Left lung (tissue), 14 donors: ENCODE measurements at places on chromosomes 1 and 21.

DNA sequence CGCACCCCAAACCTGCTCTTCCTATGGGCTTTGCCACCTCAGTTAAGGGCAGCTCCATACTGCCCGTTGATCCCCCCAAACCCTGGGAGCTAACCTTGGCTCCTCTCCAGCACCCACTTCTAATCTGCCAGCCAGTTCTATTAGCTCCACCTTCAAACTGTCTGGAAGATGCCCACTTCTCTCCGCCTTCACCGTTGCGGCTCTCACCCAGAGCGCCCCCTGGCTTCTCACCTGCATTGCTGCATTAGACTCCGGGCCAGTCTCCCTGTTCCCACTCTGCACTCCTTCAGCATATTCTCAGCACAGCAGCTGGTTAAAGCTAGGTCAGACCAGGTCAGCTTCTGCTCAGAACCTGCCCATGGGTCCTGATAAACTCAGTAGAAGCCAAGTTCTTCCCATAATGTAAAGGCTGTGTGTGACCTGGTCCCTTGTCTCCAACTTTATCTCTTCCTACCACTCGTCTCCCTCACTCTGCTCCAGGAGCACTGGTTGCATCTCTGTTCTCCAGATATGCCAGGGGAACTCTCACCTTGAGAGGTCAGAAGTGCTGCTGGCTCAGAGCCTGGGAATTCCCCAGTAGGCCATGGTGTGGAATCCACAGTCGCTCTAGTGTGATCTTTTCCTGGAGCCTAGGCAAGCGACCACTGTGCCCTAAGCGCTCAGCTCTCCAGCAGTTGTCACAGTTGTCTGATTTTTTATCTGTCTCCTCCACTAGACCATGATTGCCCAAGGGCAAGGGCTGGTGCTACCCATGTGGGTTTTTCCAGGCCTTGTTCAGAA lies 150.3 kb downstream of the HMGB4 start:
- no peaks in the 10 kb centered on the region for H3K4me1 ChIP-seq
- no peaks in the 10 kb centered on the region for H3K36me3 ChIP-seq
- H3K27me3 ChIP-seq = no peaks in the 10 kb centered on the region
- no peak overlapping the region for H3K27ac ChIP-seq
- DNase-seq = no peak

GRCh38 chr1:150406483-150406882 lies 42.5 kb downstream of the RPRD2 start:
- H3K27me3 ChIP-seq = no peaks in the 10 kb centered on the region
- no peaks in the 10 kb centered on the region for H3K36me3 ChIP-seq
- no peak overlapping the region for H3K4me3 ChIP-seq
- peaks cover 30% of the 10 kb centered on the region for H3K4me1 ChIP-seq
- no peak overlapping the region for H3K27ac ChIP-seq

GRCh38 chr1:174942547-174943255 lies 57.0 kb upstream of the CACYBP start:
- no peaks in the 10 kb centered on the region for H3K36me3 ChIP-seq
- H3K27me3 ChIP-seq = no peaks in the 10 kb centered on the region
- peak overlapping the region; percentile 29 for H3K27ac ChIP-seq
- H3K4me1 ChIP-seq = peaks cover 36% of the 10 kb centered on the region
- no peak overlapping the region for H3K4me3 ChIP-seq
- DNase-seq = peak; percentile 28

DNA sequence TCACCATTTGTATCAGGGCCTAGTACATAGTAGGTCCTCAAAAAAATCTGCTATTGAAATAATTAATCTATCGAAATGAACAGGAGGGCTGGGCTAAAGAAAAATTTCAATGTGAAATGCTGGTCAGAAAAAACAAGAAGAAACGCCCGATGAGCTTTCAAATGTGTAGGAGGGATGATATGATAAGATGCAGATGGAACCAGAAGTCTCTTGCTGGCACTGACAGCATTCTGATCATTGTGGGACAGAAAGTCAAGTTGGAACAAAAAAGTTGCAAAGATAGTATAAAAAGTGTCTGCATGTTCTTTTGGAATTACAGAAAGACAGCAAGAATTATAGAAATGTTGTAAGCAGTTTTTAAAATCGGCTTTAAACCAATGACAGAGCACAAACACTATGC lies 11.1 kb downstream of the G0S2 start:
- no peaks in the 10 kb centered on the region for H3K36me3 ChIP-seq
- H3K4me3 ChIP-seq = no peak overlapping the region
- peaks cover 5% of the 10 kb centered on the region for H3K4me1 ChIP-seq
- peaks cover 34% of the 10 kb centered on the region for H3K27me3 ChIP-seq
- DNase-seq = no peak

- H3K4me1 ChIP-seq = no peaks in the 10 kb centered on the region
- H3K27ac ChIP-seq = no peak overlapping the region
- no peaks in the 10 kb centered on the region for H3K36me3 ChIP-seq
- peaks cover 74% of the 10 kb centered on the region for H3K27me3 ChIP-seq
- H3K4me3 ChIP-seq = no peak overlapping the region
- no peak for DNase-seq
Measured at GRCh38 chr1:156616463-156616862, 2.8 kb upstream of the HAPLN2 start.

DNA sequence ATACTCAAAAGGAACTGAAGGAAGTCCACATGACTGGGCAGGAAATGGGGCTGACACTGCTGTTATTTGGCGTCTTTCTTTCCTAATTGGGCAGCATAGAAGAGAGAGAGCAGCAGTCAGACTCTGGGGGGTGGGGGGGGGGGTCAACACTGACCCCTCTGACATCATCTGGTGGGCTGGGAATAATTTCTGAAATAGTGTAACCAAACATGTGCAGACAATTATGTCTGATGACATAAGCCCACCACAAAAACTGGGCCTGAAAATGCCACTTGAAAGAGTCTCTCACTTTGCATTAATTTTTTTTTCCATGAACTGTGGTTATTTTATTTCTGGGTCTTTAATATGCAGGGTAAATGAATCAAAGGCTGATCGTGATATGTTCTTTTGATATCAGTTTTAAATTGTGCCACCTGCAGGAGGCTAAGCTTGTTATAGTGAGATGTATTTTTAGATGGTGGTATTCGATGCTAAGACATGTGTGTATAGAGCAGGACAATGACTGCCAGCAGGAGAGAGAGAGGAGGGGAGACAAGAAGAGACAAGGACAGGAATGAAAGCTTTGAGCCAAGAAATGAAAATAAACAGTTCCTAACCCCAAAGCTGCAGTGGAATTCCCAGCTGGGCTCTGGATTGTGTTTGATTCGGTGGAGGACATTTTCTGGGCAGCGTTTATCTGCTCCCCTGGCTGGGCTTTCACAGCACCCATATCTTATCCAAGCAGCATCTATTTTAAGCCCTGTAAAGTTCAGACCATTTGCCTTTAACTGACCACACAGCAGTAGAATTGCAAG lies 264.7 kb downstream of the PBX1 start:
- H3K4me3 ChIP-seq = no peak overlapping the region
- H3K27me3 ChIP-seq = no peaks in the 10 kb centered on the region
- H3K4me1 ChIP-seq = no peaks in the 10 kb centered on the region
- no peak overlapping the region for H3K27ac ChIP-seq
- peak; percentile 44 for DNase-seq
- H3K36me3 ChIP-seq = peaks cover 4% of the 10 kb centered on the region

- H3K36me3 ChIP-seq = no peaks in the 10 kb centered on the region
- no peak overlapping the region for H3K4me3 ChIP-seq
- no peak overlapping the region for H3K27ac ChIP-seq
- no peaks in the 10 kb centered on the region for H3K27me3 ChIP-seq
- peaks cover 51% of the 10 kb centered on the region for H3K4me1 ChIP-seq
- no peak for DNase-seq
Measured at GRCh38 chr1:41773144-41773591, 145.6 kb downstream of the HIVEP3 start.

DNA sequence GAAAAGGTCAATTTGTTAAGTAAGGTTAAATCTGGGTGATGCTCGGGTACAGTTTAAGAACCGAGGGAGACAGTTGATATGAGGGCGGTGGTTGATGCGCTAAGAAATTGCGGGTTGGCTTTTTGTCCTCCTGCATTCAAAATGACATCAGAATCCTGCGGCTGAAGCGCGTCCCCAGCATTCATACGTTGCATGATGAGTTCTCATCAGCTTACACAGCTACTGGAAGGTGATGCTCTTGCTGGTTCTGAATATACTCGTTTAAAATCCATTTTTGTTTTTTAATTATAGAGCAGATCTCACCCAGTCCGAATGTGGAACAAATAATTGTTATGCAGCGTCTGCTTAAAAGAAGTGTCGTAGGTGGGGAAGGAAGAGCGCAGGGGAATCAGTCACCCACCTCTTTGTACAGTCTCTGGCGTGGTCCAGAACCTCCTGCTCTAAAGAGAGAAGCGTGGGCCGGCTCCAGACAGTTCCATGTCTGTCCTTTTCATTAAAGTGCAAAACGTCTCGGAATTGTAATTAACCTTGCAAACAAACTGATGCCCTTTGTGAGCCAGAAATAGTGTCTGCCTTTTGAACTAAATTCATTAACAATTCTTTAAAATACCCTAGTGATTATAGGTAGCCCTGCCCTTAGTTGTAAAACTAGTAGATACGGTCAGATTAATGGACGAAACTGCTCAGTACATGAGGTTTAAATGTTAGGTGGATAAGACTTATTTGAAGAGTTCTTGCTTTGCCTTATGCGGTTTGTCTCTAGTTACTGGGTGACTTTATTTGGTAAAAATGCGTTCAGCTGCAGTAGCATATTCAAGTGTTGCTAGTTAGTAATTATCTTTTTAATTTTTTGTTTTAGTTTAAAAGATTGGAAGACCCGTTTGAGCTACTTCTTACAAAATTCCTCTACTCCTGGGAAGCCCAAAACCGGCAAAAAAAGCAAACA lies 741 bp downstream of the RGS2 start:
- H3K36me3 ChIP-seq = peaks cover 18% of the 10 kb centered on the region
- peaks cover 4% of the 10 kb centered on the region for H3K4me1 ChIP-seq
- peak overlapping the region; percentile 96 for H3K27ac ChIP-seq
- DNase-seq = no peak
- no peaks in the 10 kb centered on the region for H3K27me3 ChIP-seq

- H3K4me3 ChIP-seq = no peak overlapping the region
- no peak overlapping the region for H3K27ac ChIP-seq
- no peaks in the 10 kb centered on the region for H3K4me1 ChIP-seq
- DNase-seq = no peak
- H3K27me3 ChIP-seq = no peaks in the 10 kb centered on the region
- no peaks in the 10 kb centered on the region for H3K36me3 ChIP-seq
Measured at GRCh38 chr1:2814511-2815075, 13.1 kb upstream of the TTC34 start.

GRCh38 chr1:8465013-8465412 lies 147.1 kb downstream of the SLC45A1 start:
- no peaks in the 10 kb centered on the region for H3K36me3 ChIP-seq
- H3K27me3 ChIP-seq = no peaks in the 10 kb centered on the region
- no peak for DNase-seq
- no peak overlapping the region for H3K4me3 ChIP-seq

DNA sequence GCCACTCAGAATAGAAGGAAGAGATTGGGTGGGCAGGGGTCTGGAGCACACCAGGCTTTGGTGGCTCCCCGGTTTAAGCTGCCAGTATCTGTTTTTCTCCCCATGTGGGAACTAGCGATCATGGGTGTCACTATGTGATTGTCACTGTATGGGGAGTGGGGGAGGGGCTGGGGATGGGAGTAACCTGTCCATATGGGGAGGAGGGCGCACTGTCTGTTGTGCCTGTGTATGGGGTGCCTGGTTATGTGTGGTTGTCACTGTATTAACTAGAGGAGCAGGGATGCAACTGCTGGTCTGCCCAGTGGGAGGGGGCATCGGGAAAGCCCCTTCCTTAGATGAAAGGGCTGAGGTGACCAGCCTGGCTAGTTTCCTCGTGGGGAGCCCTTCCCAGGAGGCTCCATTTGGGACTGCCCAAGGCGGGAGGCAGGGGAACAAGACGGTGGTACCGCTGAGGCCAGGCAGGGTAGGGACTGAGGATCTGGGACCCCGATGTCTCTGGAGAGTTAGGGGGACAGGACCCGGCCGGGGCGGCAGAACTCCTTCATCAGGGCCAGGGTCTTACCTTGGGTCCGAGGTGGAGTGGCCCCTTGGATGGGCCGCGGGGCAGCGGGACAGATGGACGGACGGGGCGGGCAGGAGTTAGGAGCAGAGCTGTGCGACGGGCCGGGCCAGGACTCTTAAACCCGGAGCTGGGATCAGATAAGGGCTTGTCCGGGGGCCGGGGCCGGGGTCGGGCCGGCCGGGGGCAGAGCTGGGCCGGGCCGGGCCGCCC lies at the start of gene KCNJ10:
KCNJ10 (minus strand) TSS at position 701 of the 772 bp plus-strand sequence. CDS start 27,628 bp downstream, outside the sequence.
- H3K36me3 ChIP-seq = no peaks in the 10 kb centered on the region
- DNase-seq = no peak

DNA sequence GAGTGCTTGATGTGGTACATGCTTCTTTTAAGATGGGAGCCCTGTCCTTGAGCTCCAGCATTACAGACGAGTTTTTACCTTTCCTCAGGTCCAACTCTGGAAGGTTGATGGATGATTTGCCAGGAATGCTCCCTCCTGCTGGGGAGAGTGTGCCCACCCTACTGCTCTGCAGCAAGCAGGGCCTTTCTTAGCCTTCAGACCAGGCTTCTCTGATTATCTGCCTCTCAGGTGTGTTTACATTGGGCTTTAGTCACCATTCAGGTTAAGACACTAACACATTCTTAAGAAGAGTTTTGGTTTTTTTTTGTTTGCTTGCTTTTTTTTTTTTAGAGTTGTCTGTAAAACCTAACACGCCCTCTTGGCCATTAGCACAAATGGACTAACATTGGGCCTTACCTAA lies 301.8 kb downstream of the KCNT2 start:
- H3K4me3 ChIP-seq = no peak overlapping the region
- no peaks in the 10 kb centered on the region for H3K27me3 ChIP-seq
- H3K36me3 ChIP-seq = no peaks in the 10 kb centered on the region
- H3K27ac ChIP-seq = no peak overlapping the region

GRCh38 chr1:107048241-107048640 lies 8.2 kb upstream of the PRMT6 start:
- H3K27ac ChIP-seq = no peak overlapping the region
- H3K4me1 ChIP-seq = no peaks in the 10 kb centered on the region
- DNase-seq = no peak
- H3K4me3 ChIP-seq = no peak overlapping the region

- H3K27ac ChIP-seq = no peak overlapping the region
- no peak overlapping the region for H3K4me3 ChIP-seq
- H3K4me1 ChIP-seq = no peaks in the 10 kb centered on the region
Measured at GRCh38 chr1:57218487-57219079, 205.3 kb downstream of the DAB1 start.

- peaks cover 11% of the 10 kb centered on the region for H3K4me1 ChIP-seq
- peak overlapping the region; percentile 8 for H3K27ac ChIP-seq
- peak overlapping the region; percentile 38 for H3K4me3 ChIP-seq
- peak; percentile 80 for DNase-seq
- H3K36me3 ChIP-seq = no peaks in the 10 kb centered on the region
- H3K27me3 ChIP-seq = peaks cover 10% of the 10 kb centered on the region
Measured at GRCh38 chr1:26336477-26337205, 17.3 kb downstream of the CRYBG2 start.

DNA sequence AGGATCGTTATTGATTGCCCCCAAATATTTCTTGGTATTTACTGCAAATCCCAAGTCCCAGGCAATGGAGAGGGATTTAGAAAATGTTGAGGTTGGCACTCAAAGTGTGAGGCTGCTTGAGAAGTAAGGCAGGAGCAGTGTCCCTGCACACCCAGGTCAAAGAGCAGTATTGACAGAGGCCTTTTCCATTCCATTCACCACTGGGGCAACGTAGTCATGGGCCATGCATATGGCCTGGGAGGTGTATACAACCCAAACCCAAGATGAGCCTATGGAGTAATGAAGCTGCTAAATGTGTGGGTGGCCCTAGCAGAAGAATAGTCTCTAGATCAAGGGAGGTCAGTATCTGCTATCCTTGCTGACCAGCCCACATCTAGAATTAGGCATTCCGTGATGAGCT lies 245.6 kb downstream of the FOXD2 start:
- no peaks in the 10 kb centered on the region for H3K36me3 ChIP-seq
- no peak for DNase-seq
- no peak overlapping the region for H3K27ac ChIP-seq
- H3K4me1 ChIP-seq = no peaks in the 10 kb centered on the region
